ENCODE measurements at places on chromosomes 1 and 21. TPM values are rescaled to one million over a fixed set of nuclear protein-coding genes. Genes with fewer than 3 reads are reported as not detected.

DNA sequence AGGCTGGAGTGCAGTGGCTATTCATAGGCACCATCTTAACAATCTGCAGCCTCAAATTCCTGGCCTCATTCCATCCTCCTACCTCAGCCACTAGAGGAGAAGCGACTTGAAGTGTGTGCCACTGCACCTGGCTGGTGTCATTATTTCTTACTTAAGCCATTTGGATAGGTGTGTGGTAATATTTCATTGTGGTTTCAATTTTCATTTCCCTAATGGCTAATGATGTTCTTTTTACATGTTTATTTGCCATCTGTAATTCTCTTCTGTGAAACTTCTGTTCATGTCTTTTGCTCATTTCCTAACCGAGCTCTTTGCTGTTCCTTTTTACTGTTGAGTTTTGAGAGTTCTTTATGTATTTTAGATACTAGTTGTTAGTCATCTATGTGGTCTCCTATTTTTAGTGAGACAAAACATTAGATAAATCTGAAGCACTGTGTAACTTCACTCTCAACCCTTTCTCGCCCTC, 66.8 kb downstream of the SLC27A3 start:
- no peaks in the 10 kb centered on the region for H3K4me1 ChIP-seq
- H3K4me3 ChIP-seq = no peak overlapping the region
- no peak for DNase-seq
- H3K27ac ChIP-seq = no peak overlapping the region
- H3K36me3 ChIP-seq = no peaks in the 10 kb centered on the region
- H3K27me3 ChIP-seq = no peaks in the 10 kb centered on the region

DNA sequence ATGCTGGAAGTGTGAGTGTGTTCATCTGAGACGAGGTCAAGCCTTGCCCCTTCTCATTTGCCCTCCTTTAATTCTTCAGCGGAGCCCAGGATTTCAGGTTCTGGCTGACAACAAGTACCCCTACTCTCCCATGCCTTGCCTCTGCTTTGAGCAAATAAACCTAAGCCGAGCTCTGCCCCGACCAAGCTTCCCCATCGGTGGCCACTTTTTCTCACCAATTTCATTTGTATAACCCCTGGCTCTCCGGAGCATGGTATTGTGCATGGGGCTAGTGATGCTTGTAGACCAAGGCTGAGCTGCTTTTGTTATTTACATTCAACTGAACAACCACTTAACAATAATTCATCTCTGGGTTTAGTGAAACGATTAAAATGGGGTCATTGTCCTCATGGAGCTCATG, 100.2 kb upstream of the RAB3GAP2 start:
- no peaks in the 10 kb centered on the region for H3K36me3 ChIP-seq
- no peak overlapping the region for H3K4me3 ChIP-seq
- no peak overlapping the region for H3K27ac ChIP-seq
- H3K4me1 ChIP-seq = no peaks in the 10 kb centered on the region
- no peak for DNase-seq

GRCh38 chr1:168279253-168279652, 1.4 kb upstream of the TBX19 start:
- H3K36me3 ChIP-seq = no peaks in the 10 kb centered on the region
- H3K4me3 ChIP-seq = no peak overlapping the region
- DNase-seq = no peak
- H3K27ac ChIP-seq = no peak overlapping the region
- H3K4me1 ChIP-seq = no peaks in the 10 kb centered on the region

The CYP4A22 gene
- total RNA-seq = 0.19 TPM

- no peaks in the 10 kb centered on the region for H3K36me3 ChIP-seq
- no peaks in the 10 kb centered on the region for H3K27me3 ChIP-seq
- no peaks in the 10 kb centered on the region for H3K4me1 ChIP-seq
- H3K4me3 ChIP-seq = no peak overlapping the region
Observed at GRCh38 chr1:193916452-193916851, 730.0 kb upstream of the B3GALT2 start.

Data from pancreas (tissue), 10 donors.